SJCRH30 (cell line): ENCODE measurements at places on chromosomes 2 and 18. TPM values are rescaled to one million over a fixed set of nuclear protein-coding genes. Genes with fewer than 3 reads are reported as not detected.

RIT2 gene
- not detected in 2 replicates for total RNA-seq

SNORC gene
- total RNA-seq, result 0.33 and 0.75 TPM in 2 replicates

RGPD4 gene
- total RNA-seq, result 0.05 TPM in 1 of 2 replicates, not detected in the other

DSG1 gene
- total RNA-seq, result 0.03 TPM in 1 of 2 replicates, not detected in the other

SKOR2 gene
- total RNA-seq, result not detected in 2 replicates

EPB41L3 gene
- 0.18 TPM in 1 of 2 replicates, not detected in the other for total RNA-seq

CERKL gene
- 0.05 TPM in 1 of 2 replicates, not detected in the other for total RNA-seq

TMEM17 gene
- 0.40 and 0.51 TPM in 2 replicates for total RNA-seq

- no peak for DNase-seq
- peaks cover 35% of the 10 kb centered on the region for H3K4me1 ChIP-seq
- H3K27ac ChIP-seq, result no peak overlapping the region
- no peaks in the 10 kb centered on the region for H3K27me3 ChIP-seq
- peak overlapping the region; percentile 87; the same call in 1 of the 2 replicates for H3K4me3 ChIP-seq
- H3K36me3 ChIP-seq, result peaks cover 19% of the 10 kb centered on the region
Measured at GRCh38 chr2:223956300-223956699, 963 bp upstream of the MRPL44 start.

DNA sequence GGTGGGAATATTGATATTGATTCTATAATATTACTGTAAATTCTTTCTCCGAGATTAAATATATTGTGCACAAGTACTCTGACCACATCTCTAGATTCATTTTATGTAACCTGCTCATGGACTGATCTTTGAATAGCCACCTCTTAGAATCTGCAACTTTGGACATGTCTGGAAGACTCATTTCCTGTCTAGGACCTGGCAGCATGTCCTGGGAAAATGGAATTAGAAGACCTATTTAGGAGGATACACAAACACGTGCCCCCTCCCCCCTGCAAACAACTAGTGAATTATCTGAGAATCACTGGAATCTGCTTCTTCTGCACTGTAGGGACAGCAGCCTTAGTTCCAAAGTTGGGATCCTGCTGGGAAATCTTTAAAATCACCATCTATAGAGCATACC is 94.1 kb downstream of the UBE2E3 start:
- no peak overlapping the region for H3K27ac ChIP-seq
- H3K36me3 ChIP-seq, result no peaks in the 10 kb centered on the region; the same call in 1 of the 2 replicates
- H3K4me1 ChIP-seq, result no peaks in the 10 kb centered on the region
- no peaks in the 10 kb centered on the region for H3K27me3 ChIP-seq
- no peak for DNase-seq

DNA sequence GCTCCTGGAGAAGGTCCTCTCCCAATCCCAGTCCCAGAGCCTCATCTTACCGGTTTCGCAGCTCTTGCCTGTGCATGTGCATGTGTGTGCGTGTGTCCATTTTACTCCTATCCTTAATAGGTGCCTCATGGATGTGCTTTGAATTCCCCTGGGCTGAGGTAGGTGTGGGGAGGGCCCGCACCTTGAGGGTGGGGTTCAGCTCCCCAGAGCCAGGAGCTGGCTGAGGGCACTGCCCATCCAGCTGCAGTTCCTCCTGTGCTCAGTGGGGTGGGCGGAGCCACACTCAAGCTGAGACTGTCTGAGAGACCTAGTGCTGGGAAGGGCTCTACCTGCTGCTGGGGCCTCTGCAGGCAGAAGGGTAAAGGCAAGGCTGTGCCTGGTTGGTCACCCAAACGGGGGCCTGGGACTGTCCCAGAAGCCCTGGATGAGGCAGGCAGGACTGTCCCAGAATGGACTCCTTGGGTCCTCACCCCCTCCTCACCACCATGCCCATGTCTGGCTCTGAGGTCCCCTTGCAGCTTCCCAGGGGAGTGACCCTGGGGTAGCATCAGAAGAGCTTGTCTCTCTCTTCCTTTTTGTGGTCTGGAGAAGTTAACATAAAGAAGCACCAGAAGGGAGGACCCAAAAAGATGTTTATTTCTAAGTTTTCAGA is 8.9 kb downstream of the GDF7 start:
- H3K4me3 ChIP-seq, result no peak overlapping the region
- no peak overlapping the region for H3K27ac ChIP-seq
- peaks cover 4% of the 10 kb centered on the region; the same call in 1 of the 2 replicates for H3K27me3 ChIP-seq
- no peak for DNase-seq
- no peaks in the 10 kb centered on the region for H3K4me1 ChIP-seq

- no peak overlapping the region for H3K4me3 ChIP-seq
- H3K27me3 ChIP-seq, result no peaks in the 10 kb centered on the region
- DNase-seq, result no peak
- no peak overlapping the region for H3K27ac ChIP-seq
- no peaks in the 10 kb centered on the region for H3K36me3 ChIP-seq
- peaks cover 26% of the 10 kb centered on the region for H3K4me1 ChIP-seq
Measured at GRCh38 chr18:44807766-44808165, 127.1 kb downstream of the SETBP1 start.

DNA sequence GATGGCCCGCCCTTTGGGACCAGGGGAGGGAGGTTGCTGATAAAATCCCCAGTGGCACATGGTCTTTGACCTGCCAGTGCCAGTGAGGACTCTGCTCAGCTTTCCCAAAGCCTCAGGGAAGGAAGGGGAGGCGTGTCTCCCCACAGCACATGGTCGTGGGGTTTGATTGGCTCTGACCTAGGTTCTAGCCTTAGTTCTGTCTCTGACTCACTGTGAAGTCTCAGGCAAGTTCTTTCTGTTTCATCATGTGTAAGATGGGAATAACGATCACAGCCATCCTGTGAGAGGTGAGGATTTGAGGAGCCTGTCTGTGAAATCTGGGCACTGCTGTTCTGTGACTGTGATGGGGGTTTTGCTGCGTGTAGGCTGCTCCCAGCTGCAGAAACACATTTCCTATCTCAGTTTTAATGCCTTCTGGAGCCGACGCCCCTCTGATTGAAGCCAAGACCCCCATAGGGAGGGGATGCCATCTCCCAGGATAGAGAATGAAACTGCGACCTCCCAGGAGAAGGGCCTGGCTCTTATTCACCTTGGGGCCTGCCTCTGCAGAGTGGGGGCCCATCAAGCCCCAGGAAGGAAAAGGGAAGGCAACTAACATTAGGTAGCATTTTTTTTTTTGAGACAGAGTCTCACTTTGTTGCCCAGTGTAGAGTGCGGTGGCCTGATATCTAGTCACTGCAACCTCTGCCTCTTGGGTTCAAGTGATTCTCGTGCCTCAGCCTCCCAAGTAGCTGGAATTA is 84.0 kb downstream of the DDX1 start:
- no peak overlapping the region for H3K4me3 ChIP-seq
- H3K4me1 ChIP-seq, result peaks cover 28% of the 10 kb centered on the region
- peak; percentile 38 for DNase-seq
- H3K27me3 ChIP-seq, result no peaks in the 10 kb centered on the region

DNA sequence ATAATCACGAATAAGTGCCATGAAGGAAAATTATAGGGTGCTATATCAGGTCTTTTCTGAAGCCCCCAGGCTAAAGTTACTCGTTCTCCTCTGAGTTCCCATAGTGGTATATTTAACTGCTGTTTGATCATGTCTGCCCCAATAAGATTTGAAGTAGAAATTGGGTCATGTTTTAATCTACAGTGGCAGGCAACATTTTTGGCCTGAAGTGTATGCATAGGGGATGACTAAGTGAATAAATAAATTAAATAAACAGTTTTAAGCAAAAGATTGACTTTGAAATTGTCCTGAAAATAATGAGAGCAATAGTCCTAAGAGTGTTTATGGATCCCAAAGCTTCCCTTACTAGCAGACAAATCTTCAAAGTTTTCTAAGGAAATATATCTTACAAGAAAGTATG is 500.9 kb downstream of the TNS1 start:
- H3K4me3 ChIP-seq, result no peak overlapping the region
- no peaks in the 10 kb centered on the region for H3K36me3 ChIP-seq

GRCh38 chr2:9498210-9498609 is 23.9 kb downstream of the IAH1 start:
- DNase-seq, result no peak
- no peaks in the 10 kb centered on the region for H3K4me1 ChIP-seq
- peaks cover 24% of the 10 kb centered on the region for H3K36me3 ChIP-seq
- H3K27me3 ChIP-seq, result no peaks in the 10 kb centered on the region
- H3K27ac ChIP-seq, result no peak overlapping the region

GRCh38 chr2:111072220-111072871 is 48.4 kb upstream of the BCL2L11 start:
- peaks cover 13% of the 10 kb centered on the region for H3K4me1 ChIP-seq
- H3K36me3 ChIP-seq, result no peaks in the 10 kb centered on the region
- H3K27me3 ChIP-seq, result no peaks in the 10 kb centered on the region
- DNase-seq, result no peak
- no peak overlapping the region for H3K27ac ChIP-seq

DNA sequence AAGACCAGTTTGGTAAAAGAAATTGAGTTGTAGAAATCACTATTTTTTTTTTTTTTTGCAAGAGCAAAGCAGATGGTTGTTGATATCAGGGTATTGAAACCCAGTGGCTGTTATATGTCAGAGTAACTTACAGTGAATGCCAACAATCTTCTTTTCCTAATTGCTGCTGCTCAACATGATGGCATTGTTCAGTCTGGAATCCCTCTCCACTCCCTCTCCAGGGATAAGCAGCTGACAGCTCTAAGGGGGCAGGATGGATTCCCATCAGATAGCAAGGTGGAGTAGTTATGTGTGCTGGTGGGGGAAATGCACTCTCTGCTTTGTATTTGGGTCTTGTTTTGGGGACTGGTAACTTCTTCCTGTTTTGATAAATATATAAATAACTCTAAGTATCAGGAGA is 200.0 kb downstream of the PIK3C3 start:
- H3K36me3 ChIP-seq, result no peaks in the 10 kb centered on the region
- H3K27ac ChIP-seq, result no peak overlapping the region
- H3K4me3 ChIP-seq, result no peak overlapping the region
- no peaks in the 10 kb centered on the region for H3K27me3 ChIP-seq
- no peak for DNase-seq

DNA sequence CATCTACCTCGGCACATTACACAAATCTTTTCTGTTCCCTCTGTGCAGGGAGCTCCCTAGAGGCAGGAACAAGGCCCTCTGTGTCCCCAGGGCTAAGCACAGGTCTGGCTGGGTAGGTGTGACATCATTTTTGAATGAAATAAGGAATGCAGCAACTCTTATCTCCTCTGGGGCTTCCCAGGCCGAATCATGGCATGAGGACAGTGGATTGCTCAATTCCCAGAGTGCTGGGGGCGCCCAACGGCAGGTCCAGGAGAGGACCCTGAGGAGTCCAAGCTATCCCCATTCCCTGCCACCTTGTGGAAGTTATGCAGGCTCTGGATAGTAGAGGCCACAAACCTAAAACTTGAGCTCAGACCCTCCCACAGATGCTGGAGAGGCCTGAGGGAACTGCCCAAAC is 158.0 kb upstream of the RAB6C start:
- no peaks in the 10 kb centered on the region for H3K36me3 ChIP-seq
- no peak overlapping the region for H3K4me3 ChIP-seq
- no peaks in the 10 kb centered on the region for H3K4me1 ChIP-seq
- no peak for DNase-seq

DNA sequence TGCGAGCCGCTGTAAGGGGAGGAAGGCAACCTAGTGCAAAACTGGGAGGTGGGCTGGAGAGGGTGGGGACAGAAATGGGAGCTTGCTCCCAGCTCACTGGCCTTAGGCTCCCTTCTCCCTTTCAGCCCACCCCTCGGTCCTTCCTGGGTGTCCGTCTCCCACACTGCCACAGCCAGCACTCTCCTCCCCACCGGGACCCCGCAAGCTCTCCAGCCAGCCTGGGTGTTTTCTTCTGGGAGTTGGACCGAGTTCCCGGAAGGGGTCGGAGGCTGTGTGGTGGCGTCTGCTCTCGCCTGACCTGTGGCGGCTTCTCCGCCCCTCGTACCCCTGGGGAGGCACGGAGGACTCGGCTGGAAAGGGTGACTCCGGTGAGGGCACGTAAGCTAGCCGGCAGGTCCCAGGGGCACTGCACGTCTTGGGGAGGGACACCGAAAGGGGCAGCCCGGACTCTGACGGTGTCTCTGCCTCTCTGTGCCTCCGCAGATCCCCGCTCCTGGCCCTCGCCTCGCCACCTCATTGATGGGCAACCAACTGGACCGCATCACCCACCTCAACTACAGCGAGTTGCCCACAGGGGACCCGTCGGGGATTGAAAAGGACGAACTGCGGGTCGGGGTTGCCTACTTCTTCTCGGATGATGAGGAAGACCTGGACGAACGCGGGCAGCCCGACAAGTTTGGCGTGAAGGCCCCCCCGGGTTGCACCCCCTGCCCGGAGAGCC is 1.1 kb downstream of the LRATD1 start:
- no peaks in the 10 kb centered on the region for H3K4me1 ChIP-seq
- no peak for DNase-seq
- H3K36me3 ChIP-seq, result no peaks in the 10 kb centered on the region
- no peak overlapping the region for H3K27ac ChIP-seq
- no peak overlapping the region for H3K4me3 ChIP-seq

DNA sequence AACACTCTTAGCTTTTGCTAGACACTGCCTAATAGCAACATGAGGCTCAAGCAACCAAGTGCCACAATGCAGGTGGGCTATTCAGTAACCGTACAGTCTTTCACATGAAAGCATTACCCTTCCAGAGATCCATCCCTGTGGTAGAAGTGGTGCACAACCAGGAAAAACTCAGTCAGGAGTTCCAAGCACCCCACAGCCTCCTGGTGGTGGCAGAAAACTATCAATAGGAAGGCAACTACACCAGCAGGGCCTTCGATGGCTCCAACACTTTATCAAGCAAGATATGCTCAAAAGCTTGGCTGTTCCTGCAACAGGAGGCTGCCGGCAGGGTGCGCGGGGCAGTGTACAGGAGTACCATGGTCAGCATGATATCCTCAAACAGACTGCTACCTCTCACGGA is 176.1 kb upstream of the DLGAP1 start:
- no peaks in the 10 kb centered on the region for H3K27me3 ChIP-seq
- no peak overlapping the region for H3K27ac ChIP-seq
- H3K36me3 ChIP-seq, result no peaks in the 10 kb centered on the region
- H3K4me1 ChIP-seq, result no peaks in the 10 kb centered on the region
- DNase-seq, result no peak
- H3K4me3 ChIP-seq, result no peak overlapping the region

DNA sequence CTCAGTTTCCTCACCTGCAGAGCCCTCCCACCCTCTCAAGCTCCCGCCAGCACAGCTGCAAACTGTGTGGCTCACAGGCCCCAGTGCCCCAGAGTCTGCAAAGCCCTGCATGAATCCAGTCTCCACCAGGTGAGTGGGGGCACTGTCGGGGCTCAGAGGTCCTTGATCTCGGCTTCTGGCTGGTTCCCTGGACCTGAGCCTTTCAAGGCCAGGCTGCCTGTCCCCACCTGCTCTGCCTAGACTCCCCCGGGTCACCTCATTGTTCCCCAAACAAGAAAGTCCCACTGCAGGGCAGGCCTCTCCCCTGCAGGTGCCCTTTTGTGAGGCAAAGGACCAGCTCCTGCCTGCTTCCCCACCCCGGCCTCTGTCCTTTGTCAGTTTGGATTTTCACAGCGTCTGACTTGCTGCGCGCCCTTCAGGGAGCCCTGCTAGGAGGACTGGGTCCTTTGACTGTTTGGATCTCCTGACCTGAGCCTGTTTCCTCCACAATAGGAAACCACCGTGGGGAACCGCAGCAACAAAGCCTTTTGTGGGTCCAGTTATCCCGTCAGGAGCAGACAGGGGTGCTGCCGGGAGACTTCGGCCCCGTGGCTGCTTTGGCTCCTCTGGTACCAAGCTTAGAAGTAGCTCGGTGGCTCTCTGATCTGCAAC is 200.5 kb upstream of the HDAC4 start:
- H3K27ac ChIP-seq, result no peak overlapping the region
- H3K36me3 ChIP-seq, result no peaks in the 10 kb centered on the region

GRCh38 chr2:68454719-68455118 is 12.4 kb downstream of the FBXO48 start:
- no peaks in the 10 kb centered on the region for H3K4me1 ChIP-seq
- H3K27me3 ChIP-seq, result no peaks in the 10 kb centered on the region
- no peak overlapping the region for H3K4me3 ChIP-seq
